ENCODE measurements at places on chromosomes 7 and 10.

GRCh38 chr7:74718336-74718735 lies 55.5 kb upstream of the NCF1 start:
- DNase-seq, result peak; percentile 74

DNA sequence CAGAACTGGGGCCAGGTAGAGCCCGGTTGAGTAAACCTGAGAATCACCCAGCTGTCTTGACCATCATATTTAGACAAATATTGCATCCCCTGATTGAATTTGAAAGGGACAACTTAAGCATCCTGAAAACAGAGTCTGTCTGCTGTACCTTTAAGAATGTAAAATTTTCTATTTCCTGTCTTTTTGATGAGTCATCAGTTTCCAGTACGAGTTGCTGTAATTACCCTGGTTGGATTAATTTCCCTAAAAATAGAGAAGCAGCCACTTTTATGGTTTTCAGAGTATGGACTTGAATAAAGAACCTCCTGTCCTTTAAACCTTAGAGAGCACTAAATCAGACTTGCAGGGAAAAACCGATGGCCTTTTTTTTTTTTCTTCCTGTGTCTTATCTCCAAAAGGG lies 164.6 kb upstream of the SH2B2 start:
- peak; percentile 55 for DNase-seq

DNA sequence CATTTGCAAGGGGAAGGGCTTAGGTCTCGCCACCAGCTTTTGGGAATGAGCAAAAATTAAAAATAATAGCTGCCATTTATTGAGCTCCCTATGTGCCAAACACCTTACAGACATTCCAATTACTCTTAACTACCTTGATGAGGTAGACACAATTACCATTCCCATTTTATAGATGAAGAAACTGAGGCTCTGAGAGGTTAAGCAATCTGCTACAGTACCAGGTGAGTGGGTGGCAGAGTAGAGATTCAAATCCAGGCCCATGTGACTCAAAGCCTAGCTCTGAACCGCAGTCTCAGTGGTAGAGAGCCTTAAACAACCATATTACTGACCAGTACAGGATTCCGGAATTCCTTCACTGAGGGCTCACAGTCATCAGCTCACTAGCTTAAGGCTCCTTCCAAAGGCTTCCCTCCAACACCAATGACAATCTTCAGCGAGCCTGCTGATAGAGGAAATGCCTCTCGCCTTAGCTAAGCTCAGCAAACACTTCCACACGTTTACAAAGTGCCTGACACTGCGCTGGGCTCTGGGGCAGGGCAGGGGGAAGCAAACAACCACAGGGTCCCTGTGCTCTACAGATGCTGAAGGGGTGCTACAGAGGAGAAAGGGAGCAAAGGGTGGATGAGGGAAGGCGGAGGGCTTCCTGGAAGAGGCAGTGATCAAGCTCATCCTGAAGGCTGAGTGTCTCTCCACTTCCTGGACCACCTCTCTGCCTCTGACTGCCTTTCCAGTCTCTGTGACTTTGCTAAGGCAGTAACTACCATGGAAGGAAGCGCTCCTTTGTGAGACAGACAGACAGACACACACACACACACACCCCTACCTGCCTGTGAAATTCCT lies 7.4 kb downstream of the LRRC20 start:
- DNase-seq, result peak; percentile 76

DNA sequence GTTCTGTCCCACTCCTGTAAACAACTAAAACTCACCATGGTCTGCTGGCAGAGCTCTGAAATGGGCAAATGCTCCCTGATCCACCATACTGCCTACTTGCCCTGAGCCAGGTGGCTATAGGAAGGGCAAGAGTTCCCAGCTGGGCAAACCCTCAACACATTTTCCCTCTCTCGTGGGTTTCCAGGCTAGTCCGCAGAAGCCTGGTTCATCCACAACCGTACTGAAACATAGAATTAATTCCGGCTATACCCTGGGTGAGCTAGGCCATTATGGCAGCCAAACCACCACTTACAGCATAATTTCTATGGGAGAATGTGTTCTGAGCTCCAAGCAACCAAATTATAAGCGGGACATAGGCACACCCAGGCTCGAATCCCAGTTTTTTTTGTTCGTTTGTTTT lies 20.1 kb upstream of the DDIT4 start:
- DNase-seq, result no peak

- DNase-seq, result no peak
These were observed 414.2 kb upstream of the PODXL start for GRCh38 chr7:131970602-131971001.

- peak; percentile 71 for DNase-seq
These were observed at the start of gene LRRN3 for GRCh38 chr7:111090846-111091245. Gene LRRN3, plus strand, starts transcription at chr7:111091127. Its CDS starts 31,646 bp downstream, at chr7:111122773.

GRCh38 chr10:74949034-74949832 lies 122.8 kb downstream of the KAT6B start:
- DNase-seq, result peak; percentile 70

DNA sequence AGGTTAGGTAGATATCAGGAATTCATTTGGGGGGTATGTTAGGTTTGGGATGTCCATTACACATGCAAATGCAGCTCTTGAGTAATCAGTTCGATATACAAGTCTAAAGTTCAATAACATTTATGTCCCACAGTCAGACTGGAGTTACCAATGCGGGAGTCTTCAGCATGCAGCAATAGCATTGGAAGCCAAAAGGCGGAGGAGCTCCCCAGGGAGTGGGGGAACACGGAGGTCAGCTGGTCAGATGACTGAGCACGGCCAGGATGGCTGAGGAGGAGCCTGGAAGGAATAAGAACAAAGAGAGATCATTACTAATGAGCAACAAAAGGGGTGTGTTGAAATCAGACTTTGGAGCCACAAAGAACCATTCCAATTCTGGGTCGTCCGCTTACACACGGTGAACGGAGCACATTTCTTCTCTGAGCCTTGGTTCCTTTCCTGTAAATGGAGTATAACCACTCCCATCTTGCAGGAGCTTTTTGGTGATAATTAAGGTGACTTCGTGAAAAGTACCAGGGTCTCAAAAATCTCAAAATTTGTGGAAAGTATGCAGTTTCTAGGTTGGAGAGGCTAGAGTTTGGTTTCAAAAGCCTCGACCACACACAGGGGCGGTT lies 478 bp upstream of the ZNF22 start:
- peak; percentile 24 for DNase-seq

GRCh38 chr7:31767686-31768358 lies 80.8 kb downstream of the PPP1R17 start:
- no peak for DNase-seq

- DNase-seq, result no peak
These were observed 113.1 kb downstream of the GALNT17 start for GRCh38 chr7:71245038-71245437.

DNA sequence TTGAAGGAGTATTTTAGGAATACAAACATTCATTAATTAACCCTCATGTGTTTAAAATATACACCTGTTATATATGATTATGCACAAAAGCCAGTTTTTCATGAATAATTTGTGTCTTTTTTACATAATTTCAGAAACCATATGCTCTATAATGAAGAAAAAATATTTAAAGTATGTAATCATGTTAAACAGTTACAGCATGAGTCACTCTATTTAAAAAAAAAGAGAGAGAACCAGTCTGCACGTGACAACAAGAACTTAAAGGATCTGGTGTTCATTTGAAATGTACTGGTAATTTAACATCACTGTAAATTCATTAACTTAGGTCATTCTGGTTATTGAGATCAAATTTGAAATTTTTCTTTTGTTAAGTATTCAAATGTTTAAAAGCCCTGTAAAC lies 228.5 kb downstream of the CACNB2 start:
- DNase-seq, result peak; percentile 54

- no peak for DNase-seq
These were observed 60.1 kb downstream of the SHTN1 start for GRCh38 chr10:116944911-116945310.

GRCh38 chr7:66739477-66739876 lies 1.1 kb upstream of the RABGEF1 start:
- no peak for DNase-seq

DNA sequence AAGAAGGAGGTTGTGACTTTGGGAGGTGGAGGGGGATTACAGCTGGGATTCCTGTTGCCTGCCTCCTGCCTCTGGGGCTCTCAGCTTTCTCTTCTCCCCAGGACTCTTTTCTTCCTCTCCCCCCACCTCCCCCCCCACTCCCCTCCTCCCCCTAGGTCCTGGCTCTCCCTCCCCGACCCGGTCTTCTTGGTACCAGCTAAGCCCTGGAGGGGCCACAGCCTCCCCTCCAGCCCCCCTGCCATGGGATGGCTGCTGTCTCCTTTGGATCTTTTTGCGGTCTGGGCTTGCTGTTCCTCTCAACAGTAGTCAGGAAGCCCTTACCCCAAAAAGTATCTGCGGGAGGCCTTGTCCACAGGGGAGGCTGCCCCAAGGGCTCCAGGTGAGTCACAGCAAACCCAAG lies 33.5 kb upstream of the LEP start:
- DNase-seq, result no peak

- DNase-seq, result peak; percentile 31
These were observed 74.2 kb upstream of the HECW1 start for GRCh38 chr7:43038254-43038653.

- peak; percentile 40 for DNase-seq
These were observed 973 bp downstream of the ATAD1 start for GRCh38 chr10:87816898-87817608.

- no peak for DNase-seq
These were observed 6.6 kb upstream of the REPIN1 start for GRCh38 chr7:150361807-150362621.

DNA sequence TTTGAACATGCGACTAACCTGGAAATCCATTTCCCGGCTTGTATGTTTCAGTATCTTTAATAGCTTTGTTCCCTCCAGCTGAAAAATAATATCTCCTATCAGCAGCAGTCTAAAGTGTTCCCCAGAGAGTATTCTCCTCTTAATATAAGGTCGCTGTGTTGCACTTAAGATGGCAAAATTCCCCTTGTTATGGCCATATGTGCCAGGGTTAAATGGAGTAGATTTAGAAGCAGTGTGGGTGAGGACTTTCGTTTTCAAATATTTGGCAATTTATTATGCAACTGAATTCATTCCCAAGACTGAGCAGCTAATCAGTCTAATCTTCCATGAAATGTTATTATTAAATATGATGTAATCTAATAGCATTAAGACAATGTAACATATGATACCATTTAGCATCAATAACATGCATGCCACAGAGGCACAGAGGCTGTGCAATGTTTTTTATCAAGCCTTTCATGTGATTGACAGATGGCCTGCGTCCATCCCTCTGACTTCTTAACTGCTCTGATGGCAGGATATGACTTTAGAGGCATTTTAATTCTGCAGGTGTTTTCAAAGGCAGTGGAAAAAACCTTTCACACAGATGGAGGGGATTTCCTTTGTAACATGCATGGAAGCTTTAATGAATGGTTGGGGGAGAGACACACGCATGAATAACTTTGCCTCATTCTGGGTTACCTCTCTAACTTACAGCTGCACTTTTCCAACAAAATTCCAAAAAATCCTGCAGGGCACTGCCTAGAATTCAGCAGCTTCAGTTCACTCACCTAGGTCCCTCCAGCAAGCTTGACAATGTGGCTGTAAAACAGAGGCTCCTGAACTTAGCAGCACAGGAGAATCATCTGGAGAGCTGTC lies 55.1 kb upstream of the ZPBP start:
- no peak for DNase-seq

DNA sequence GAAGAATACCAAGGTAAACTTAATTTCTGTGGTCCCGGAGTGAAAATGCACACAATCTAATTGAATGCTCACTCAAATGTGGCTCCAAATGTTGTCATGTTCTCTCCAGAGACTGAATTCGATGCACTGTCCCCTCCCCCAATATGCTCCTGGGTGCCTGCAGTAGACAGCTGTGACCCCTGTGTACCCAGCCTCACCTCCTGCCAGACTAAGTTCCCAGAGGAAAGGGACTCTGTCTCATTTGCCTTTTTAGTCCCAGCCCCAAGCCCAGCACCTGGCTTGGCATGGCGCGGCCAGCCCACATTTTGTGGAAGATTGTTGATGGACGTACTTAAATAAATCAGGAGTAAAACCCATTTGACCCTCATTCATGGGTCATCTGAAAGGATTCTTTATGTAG lies 21.8 kb upstream of the FIGNL1 start:
- no peak for DNase-seq

DNA sequence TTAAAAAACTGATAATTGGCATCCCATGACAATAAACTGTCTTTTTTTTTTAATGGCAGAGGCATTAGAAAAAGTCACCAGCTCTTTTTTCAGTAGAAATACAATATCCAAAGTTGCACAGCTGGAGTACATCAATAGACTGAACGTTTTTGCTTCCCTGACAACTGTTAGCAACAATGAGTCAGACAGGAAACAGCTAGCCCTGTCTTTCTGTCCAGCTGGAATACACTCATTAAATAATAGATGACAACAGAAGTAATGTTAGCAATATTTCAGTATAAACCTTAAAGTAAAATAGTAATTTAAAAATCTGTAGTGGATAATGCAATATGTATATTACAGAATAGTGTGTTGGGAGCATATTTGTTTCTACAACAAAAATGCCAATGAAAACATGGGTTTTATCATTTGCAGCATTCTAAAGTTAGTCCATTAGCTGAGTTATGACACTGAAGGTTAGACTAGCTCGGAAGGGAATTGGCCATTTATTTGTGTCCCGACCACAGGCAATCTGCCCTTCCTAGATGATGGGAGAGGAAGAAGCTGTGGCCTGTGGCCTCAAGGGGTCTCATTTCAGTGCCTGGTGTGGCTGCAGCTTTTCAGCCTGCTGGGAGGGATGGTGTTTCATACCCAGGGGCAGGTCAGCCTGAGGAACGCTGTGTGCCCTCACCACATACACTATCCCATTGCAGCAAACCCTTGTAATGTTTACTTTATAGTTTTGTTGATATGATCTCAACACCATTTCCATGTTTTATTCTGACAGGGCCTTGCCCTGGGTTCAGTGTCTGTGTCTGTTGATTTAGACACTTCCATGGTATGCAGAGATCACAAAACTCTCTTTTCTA lies 173.3 kb downstream of the SLC16A9 start:
- DNase-seq, result peak; percentile 19

GRCh38 chr7:156654511-156655234 lies 14.1 kb downstream of the RNF32 start:
- DNase-seq, result no peak

DNA sequence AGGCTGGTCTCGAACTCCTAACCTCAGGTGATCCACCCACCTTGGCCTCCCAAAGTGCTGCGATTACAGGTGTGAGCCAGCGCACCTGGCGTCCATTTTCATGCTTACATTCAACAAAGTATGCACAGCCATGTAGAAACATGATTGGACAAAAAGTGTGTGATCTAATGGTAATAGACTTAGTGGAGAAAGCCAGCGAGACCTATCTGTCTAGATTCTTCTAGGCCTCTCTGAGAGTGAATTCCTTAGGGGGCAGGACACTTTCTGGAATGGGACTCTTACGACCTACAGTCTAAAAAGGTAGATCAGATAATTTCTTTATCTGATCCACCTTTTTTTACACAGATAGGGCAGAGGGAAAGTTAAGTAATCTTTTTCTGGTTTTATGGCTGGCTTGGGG lies 46.3 kb upstream of the SDK1 start:
- no peak for DNase-seq

DNA sequence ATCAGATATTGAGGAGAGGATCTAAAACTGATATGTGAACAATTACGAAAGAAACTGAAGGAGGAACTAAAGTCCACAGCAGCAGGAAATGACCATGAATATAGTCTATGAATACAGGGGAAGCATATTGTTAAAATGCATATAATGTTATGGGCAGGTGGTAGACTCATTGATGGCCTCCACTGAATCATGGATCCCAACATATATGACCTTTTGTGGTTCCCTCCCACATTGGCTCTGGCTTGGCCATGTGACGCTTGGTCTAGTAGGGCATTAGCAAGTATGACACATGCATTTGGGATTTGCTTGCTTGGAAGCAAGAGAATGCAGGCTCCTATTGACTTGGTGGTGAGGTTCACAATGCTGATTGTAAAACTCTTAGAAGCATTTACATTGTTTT lies 55.2 kb upstream of the RAB18 start:
- DNase-seq, result peak; percentile 90

- no peak for DNase-seq
These were observed 35.8 kb downstream of the LAMB4 start for GRCh38 chr7:108094346-108094745.
